ENCODE measurements at places on chromosomes 2 and 18. TPM values are rescaled to one million over a fixed set of nuclear protein-coding genes. Genes with fewer than 3 reads are reported as not detected.

The LIMS3 gene
- total RNA-seq = 3.3 TPM

The UGT1A5 gene
- total RNA-seq = not detected

GRCh38 chr2:208090420-208090819 is 33.9 kb downstream of the CRYGD start:
- peaks cover 8% of the 10 kb centered on the region for H3K27me3 ChIP-seq
- no peaks in the 10 kb centered on the region for H3K36me3 ChIP-seq
- H3K4me1 ChIP-seq = no peaks in the 10 kb centered on the region

GRCh38 chr2:235444101-235444597 is 49.7 kb upstream of the AGAP1 start:
- no peaks in the 10 kb centered on the region for H3K36me3 ChIP-seq
- no peaks in the 10 kb centered on the region for H3K4me1 ChIP-seq
- no peaks in the 10 kb centered on the region for H3K27me3 ChIP-seq

The ATP8B1 gene
- total RNA-seq = not detected

DNA sequence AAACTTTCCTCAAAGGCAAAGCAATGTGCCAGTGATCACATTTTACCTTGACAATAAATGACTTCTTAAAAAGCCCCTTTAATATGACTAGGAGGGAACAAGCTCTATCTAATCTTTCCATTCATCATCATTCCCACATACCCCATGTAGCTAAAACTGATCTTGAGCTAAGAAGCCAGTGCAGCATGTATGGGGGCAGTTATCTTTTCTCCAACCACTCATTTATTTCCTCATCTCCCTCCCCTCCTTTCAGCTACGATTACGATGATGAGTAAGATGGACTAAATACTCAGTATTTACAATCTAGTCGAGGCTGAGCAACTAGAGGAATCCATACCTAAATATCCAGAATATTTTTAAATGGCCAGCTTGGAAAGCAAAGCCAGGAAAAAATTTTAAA is 35.5 kb downstream of the PNO1 start:
- H3K27ac ChIP-seq = no peak overlapping the region
- no peaks in the 10 kb centered on the region for H3K27me3 ChIP-seq
- DNase-seq = no peak
- H3K4me1 ChIP-seq = peaks cover 39% of the 10 kb centered on the region

Measured in activated CD4-positive, alpha-beta memory T cell treated with anti-CD3 and anti-CD28 coated beads, Interleukin-2, amount 10 ng/mL, durations not matched to agents 7 days and 5 days (primary cell).